Endothelial cell (in vitro differentiated cells): ENCODE measurements at places on chromosomes 2 and 18.
A peak's percentile ranks its signal among the peaks of the same experiment; 100 is the strongest.

- DNase-seq: no peak
Measured at GRCh38 chr2:46239847-46240181, 57.4 kb upstream of the EPAS1 start.

- no peak for DNase-seq
Measured at GRCh38 chr2:109382951-109383350, 230.8 kb downstream of the SEPTIN10 start.

GRCh38 chr2:109321570-109321969 lies 192.6 kb downstream of the SH3RF3 start:
- no peak for DNase-seq

- DNase-seq: no peak
Measured at GRCh38 chr2:15842758-15843666, 97.3 kb upstream of the MYCN start.

DNA sequence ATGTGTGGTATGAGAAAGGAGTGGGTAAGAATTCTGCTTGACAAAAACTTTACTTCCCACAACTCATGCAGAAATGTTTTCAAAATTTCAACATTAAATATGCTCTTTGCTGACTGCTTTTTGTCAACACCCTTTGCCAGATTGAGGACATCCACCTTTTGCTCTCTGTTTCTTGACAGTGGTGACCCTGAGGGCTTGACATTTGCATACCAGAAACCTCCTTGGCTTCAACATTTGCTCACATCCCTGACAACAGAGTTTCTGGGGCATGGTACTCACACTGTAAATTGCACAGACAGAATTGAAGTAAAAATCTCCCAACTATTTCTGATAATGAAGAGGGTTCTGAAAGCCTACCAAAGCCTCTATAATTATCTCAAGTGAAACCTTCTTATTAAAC lies 95.7 kb downstream of the RND3 start:
- DNase-seq: no peak

GRCh38 chr2:151802315-151802714 lies 25.9 kb downstream of the ARL5A start:
- DNase-seq: no peak

DNA sequence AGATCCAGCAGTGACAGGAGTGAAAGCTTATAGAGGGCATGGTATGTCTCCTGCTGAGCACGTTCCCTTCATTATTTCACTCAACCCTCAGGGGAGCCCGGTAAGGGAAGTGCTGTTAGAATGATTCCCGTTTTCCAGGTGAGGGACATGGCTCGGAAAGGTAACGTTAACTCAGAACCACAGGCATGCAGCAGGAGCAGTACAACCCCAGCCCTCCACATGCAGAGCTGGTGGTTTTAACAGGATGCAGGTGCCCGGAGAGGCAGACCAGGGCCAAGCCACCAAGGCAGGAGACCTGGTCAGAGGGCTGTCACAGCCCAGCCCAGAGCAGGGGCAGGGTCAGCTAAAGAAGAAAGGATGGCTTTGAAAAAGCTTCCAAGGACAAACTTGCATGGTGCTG lies 268.5 kb downstream of the SH3BP4 start:
- DNase-seq: no peak

- DNase-seq: no peak
Measured at GRCh38 chr18:80143881-80144280, 34.8 kb downstream of the ADNP2 start.

DNA sequence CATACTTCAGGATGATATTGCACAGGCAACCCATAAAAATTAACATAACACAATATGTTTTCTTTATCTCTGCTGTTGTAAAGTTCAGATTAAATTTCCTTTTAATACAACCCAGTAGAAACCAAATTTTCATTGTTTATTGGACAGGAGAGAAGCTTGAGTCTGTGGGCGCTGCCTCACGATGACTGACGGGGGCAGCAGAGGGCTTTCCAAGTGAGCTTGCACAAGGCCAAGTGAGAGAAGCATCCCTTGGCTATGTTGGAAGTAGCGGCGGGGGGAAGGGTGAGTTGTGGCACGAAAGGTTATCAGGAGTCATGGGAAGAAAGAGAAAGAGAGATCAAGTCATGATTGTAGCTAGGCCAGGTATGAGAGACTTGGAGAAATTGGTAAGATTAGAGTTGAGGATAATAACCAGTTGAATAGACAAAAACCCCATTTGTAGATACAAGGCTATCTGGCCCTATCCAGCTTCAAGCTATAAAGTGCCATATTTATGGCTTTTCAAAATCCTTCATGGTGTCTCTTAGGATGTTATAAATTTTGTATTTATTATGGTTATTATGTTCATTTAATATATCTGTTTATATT lies 413.7 kb upstream of the FAM98A start:
- DNase-seq: peak; percentile 81

- no peak for DNase-seq
Measured at GRCh38 chr2:8872821-8873432, 35.5 kb upstream of the KIDINS220 start.

- no peak for DNase-seq
Measured at GRCh38 chr2:119122663-119123062, 35.9 kb downstream of the C1QL2 start.

GRCh38 chr2:239181074-239181902 lies 219.5 kb downstream of the HDAC4 start:
- DNase-seq: no peak

DNA sequence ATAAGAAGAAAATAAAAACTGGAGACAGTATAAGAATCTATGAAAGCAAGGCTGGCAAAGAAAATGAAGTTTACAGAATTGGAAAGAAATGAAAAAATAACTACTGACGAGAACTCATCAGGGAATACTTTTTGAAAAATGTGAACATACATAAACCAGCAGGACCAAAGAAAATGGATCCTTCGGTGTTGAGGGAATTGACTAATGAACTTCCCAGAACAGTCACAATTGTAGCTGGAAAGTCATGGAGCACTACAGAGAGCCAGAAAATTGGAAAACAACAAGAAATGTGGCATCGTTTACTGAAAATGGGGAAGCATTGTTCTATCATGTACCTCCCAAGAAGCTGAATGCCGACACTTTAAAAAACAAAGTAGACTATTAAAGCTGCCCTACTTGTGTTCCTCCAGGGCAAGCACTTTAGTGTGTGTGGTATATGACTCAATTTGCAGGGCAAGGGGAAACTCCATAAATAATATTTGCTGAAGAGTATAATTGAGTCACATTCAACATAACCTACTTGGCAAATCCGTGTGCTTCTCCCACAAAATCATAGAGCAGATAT lies 1221.6 kb upstream of the NRXN1 start:
- no peak for DNase-seq

DNA sequence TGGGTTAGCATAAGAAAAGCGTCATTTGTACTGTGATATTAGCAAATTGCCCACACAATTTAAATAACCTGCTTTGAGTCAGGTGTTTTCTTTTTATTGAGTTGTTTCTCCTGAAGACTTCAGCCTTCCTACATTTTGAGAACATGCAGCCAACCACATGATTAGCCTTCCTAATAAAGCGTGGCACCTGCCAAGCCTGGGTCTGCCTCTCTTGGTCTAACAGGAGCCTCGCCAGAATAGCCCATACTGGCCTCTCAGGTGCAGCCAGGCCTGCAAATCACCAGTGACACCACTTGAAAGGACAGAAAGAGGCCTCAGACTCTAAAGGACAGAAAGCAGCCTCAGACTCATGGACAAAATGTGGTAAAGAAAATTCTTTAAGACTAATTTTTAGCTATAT lies 653.8 kb downstream of the BCL11A start:
- no peak for DNase-seq

- DNase-seq: no peak
Measured at GRCh38 chr2:45968946-45969584, 317.6 kb downstream of the PRKCE start.

GRCh38 chr2:165274698-165275097 lies 35.5 kb downstream of the SCN2A start:
- DNase-seq: no peak

- no peak for DNase-seq
Measured at GRCh38 chr2:173972636-173973035, 7.5 kb upstream of the SP3 start.

DNA sequence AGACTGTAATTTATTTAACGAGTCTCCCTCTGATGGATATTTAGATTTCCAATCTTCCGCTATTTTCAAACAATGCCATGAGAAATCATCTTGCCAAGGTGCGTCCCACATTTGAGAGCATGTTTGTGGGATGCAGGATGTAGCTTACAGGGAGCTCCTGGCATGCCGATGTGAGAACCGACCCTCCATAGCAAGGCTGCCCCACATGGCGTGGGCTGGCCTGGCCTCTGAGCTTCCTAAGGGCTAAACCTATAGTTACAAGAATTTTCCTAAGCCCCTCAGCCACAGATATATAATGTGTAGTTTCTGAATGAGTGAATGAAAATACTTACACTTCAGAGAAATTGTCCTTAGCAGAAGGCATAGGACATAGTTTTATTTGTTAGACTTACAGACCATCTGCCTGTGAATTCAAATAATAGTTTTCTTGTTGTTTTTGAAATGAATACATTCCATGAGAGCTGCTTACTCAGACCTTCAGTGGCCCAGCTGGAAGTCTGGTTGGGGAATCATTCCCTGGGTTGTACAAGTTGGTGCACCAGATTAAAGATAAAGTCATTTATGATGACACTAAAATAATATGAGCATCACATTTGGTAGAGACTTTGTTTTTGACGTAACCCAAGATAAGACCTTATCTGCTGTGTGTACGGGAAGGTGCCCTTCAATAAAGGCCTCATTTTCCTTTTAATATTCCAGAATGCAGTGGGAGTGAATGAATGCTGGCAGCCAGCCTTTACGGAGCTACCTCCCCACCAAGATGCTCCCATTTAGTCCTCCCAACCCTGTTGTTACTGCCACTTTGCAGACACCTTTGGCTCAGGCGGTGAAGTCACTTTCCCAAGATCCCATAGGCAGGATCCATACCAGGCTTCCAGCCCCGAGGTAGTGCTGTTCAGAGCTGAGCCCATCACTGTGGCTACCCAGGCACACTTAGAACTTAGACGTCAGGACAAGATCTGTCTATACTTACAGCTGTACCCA lies 107.1 kb downstream of the GLI2 start:
- DNase-seq: no peak

- DNase-seq: no peak
Measured at GRCh38 chr2:211093743-211094303, 537.4 kb downstream of the CPS1 start.

- DNase-seq: no peak
Measured at GRCh38 chr2:152651834-152652233, 65.4 kb downstream of the PRPF40A start.

GRCh38 chr18:13541621-13542519 lies 184.5 kb downstream of the FAM210A start:
- DNase-seq: no peak

GRCh38 chr2:53130441-53130943 lies 637.1 kb upstream of the CHAC2 start:
- DNase-seq: no peak

- no peak for DNase-seq
Measured at GRCh38 chr2:20625491-20626391, 25.2 kb downstream of the HS1BP3 start.

DNA sequence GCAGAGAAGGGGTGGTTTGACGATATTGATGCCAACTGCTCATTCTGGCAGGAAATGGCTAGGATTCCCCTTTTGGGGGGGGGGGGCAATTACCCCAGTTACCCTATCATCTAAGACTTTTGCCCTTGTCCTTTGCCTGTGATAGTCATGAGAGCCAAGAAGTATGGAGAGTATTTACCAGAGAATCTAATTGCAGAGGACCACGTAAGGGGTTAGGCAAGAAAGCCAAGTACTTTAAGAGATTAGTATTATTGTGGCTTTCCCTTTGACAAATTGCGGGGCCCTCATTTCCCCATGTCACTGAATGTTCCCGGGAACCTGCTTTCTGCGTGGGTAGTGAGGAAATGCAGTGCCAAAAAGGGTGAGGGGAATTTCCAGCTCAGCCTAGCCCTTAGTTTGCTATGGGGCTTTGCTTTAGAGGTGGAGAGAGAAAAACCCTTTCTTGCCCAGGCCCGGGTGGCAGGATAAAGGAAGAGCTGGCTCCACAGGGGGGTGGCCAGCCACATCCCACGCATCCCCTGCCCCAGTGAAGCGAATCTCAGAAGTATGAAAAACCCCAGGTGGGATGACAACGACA lies 1.5 kb downstream of the AQP4 start:
- no peak for DNase-seq

DNA sequence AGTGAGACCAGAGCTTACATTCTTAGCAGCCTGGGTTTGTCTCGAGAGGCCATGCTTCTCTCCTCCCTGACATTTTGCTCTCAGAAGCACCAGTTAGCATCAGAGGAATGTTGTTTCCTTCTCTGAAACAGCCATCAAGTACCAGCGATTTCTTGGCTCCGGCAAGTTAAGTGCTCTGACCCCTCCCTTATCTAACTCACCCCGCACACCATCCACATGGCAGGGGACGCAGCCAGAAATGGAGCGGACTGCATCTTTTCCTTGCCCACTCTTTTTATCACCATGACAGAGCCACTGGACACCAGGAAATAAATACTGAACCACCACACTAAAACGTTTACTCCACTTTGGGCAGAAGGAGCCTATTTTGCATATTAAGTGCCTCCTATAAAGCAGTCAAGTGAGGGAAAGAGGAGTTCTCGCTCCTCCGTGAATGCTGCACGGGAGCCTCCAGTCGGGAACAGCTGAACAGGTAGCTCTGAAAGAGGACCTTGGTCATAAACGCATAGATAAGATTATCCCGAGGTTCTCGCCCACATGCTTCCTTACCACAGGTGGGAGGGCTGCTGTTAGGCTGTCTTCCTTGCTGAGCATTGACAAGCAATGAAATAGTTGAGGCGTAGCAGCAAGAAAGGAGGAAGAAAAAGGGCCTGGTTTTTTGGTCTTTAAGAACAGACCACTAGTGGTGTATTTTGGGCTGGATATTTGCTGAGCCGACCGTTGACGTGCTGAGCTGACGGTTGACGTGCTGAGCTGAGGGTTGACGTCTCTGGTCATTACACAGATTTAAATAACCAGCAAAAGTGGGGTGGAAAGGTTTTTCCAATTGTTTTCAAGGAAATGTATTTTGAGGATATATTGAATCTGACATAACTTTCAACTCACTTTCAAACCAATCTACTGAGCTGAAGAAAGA lies 71.4 kb upstream of the ITGB6 start:
- no peak for DNase-seq

DNA sequence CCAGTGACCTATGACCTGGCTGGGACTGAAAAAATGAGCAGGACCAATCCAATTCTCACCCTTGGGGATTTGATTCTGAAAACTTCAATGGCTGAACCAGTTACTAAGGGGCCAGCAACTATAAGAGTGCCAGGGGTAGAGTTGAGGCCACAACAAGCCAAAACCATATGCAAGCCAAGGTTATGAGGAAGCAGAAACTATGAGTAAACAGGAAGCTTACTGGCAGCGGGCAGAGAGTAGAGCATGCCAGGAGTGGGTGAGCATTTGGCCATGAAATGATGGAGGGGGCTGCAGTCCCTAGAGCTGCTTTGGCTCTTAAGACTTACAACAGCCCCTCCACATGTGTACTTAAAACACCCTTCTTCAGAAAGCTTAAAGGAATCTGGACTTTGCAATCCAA lies 82.4 kb downstream of the RBMS1 start:
- no peak for DNase-seq

- DNase-seq: no peak
Measured at GRCh38 chr2:3606370-3607201, 11.7 kb downstream of the COLEC11 start.
